ENCODE measurements at places on chromosomes 3 and 15.
A peak's percentile ranks its signal among the peaks of the same experiment; 100 is the strongest.

DNA sequence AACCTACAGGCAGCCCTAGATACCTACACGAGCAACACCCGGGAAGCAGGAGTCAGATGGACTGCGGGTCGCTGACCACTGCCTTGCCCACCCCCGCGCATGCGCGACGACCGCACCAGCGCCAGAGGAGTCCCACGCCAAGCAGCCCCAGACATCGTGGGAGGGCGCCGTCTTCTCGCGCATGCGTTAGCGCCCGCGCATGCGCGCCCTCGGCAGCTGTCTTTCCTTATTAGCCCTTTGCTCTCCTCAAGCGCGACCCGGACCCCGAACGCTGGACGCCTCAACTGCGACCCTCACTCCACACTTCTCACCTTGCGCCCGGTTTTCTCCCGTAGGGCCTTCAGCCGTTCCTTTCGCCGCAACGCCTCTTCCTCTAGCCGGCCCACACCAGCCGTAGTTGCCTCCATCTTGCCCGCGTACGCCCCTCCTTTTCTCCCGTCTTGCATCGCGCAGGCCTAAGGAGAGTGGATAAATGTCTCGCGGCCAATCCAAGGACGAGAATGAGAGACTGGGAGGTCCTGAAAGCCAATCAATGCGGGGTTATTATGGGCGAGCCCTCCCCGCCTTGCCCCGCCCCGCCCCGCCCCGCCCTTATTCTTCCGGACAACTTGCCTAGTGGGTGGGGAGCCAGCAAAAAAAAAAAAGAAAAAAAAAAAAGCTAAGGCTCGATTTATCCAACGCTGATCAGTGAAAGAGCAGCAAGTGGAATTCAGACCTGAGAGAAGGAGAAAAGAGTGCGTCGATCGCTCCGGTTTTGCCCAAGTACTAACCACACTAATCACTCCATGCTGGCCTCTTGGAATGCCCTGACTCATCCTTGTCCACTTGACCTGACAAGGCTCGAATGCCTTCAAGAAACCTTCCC lies at the start of gene CCDC12:
Gene CCDC12, minus strand, starts transcription at position 420 of the 865 bp plus-strand sequence. Its CDS starts 13 bp downstream, at position 407.
- peak; percentile 99 for DNase-seq

- no peak for DNase-seq
Measured at GRCh38 chr3:183278479-183279088, 25.5 kb downstream of the B3GNT5 start.

DNA sequence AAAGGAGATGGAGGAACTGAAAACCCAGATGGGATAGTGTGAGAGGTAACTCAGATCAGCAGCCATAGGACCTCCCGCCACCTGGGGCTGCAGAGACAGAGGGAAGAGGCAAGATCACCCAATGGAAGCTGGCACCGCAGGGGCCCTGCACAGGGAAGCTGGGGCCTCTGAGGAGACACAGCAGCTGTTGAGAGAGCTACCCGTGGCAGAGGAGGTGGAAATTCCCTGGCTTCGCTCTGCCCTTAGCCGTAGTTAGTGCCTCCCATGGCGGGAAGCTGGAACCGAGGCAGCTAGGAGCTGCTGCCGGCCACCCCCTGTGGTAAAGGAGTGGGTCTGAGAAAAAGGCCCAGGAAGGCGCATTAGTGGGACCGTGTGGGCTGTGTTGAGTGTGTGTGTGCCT lies 18.0 kb upstream of the PLXNA1 start:
- no peak for DNase-seq

DNA sequence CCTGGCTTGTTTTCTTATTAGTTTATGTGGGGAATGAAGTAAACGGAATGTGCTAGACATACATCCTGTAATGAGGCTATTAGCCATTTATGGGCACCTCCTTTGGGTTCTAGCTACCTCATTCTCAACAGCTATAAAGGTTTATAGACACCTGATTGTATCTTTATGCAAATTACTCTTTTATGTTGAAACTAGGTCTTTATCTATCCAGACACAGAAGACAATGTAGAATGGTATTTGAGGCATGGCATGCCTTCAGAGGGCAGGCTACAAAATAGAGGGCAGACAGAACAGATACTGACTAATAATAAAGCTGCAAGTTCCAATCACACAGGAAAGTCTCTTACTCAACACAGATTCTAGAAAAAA lies 27.1 kb downstream of the TBC1D2B start:
- no peak for DNase-seq

DNA sequence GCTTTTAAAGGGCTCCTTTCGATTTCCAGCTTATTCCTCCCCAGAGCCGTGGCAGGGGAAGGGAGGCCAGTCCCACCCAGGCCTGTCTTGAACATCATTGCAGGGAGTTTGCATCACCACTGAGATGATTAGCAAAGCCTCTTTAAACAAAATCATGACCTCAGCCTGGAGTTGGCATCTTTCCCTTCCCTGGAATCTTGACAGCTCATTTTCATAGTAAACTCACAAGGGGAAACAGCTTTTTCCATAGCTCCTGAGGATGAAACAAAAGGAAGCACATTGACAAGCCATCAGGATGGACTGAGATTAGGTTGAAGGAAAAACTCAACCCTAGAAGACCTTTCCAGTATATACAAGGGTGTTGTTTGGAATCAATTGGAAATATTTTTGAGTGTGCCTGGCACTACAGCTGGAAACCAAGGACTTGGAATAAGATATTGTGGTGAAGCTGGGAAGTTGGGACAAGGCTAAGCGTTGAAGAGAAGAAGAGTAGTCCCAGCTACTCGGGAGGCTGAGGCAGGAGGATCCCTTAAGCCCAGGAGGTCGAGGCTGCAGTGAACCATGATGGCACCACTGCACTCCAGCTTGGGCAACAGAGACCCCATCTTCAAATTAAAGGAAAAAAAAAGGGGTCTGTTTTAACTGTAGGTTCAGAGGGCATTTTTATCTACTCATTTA lies 3.1 kb upstream of the LARP6 start:
- peak; percentile 94 for DNase-seq

- DNase-seq = no peak
Measured at GRCh38 chr15:33813891-33814290, 154.4 kb upstream of the CHRM5 start.

- no peak for DNase-seq
Measured at GRCh38 chr3:53525765-53526703, 31.6 kb downstream of the CACNA1D start.

DNA sequence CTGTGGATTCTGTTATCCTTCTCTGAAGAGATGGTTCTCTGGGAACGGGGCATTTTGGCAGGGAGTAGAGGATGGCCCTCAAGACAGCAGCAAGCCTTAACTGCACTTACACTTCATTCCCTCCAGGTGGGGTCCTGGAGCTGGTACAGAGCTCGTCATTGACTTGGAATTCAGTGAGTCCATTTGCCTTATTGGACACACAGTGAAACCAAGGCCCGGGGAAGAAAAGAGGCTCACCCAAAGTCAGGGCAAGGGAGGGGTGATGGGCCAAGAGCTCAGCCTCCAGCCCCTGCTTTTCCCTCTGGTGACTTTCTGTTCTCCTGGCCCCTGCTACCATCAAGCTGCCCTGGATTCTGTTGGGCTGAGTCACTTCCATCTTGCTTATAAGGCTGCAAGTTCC lies 125.6 kb downstream of the ETFA start:
- no peak for DNase-seq

GRCh38 chr3:26015752-26016151 lies 225.9 kb downstream of the OXSM start:
- DNase-seq = no peak

- DNase-seq = no peak
Measured at GRCh38 chr15:76585576-76585897, 249.0 kb downstream of the ISL2 start.

GRCh38 chr3:140252812-140253656 lies 318.0 kb downstream of the CLSTN2 start:
- no peak for DNase-seq

GRCh38 chr3:94336046-94336753 lies 273.3 kb downstream of the NSUN3 start:
- DNase-seq = peak; percentile 56

GRCh38 chr3:81094986-81095385 lies 666.5 kb downstream of the GBE1 start:
- DNase-seq = no peak

DNA sequence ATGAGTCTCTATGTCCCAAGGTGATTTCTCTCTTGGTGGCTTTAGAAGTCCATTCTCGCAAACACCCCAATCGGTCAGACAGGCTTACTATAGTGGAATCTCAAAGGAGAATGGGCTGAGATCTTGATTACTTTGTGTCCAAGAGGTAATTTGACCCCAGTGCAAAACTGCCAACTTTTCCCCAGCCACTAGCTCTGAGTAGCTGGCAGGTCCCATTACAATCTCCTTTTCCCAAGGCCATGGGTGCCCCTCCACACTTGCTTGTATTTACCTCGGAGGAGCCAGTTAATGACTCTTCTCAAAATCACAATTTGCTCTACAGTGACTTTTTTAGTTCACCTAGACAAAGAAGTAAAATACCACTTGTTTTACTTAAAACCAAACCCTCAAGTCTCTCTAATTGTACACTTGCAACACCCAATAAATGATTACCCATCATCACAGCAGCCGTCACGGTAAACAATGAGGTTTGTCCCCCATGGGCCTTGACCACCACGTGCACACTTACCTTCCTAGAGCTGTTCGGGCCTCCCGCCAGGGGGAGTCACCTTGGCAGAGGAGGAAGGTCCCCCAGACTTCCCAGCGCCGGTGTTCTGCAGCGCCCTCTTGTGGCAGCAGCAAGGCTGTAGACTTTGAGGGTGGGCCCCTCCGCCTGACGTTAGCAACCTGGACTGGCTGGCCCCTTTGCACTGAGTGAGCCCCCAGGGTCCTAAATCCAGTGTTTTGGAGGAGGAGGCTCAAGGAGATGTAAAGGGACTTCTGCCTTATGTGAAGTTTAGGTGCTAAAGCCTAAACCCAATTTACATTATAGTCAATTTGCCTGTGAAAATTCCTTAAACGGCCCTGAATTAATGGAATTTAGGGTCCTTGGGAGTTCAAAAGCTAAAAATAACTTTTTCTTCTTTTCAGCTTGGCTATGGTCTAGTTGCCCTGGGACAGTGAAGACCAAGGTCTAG lies 18.7 kb upstream of the HDAC11 start:
- no peak for DNase-seq

DNA sequence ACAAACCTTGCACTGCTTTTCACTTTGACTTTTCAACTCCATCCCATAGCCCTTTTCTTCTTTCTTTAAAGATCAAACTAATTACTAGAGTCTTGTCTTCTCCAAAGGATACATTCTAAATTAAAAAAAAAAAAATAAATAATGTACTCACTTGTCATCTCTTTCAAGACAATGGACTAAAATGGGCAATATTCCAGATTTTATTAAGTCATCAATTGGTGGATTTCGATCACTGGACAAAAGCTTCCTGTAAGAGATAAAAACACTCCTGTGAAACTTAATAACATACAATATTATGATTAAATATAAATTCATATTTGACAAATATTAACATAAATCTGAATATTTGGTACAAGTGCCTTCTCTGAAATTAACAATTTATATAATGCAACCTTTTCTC lies 34.1 kb downstream of the KPNA4 start:
- no peak for DNase-seq

DNA sequence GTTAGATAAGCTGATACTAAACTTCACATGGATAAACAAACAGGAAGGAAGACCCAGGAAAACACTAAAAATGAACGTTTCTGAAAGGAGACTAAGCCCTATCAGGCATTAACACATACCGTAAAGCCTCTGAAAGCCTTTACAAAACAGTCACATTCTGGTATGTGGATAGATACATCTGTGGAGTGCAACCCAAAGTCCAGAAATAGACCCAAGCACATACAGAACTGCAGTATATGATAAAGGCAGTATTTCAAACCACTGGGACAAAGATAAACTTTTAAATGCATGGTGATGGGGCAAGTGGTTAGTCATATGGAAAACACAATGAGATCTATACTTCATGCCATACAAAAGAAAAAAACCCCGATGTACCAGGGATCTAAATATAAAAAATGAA lies 26.0 kb downstream of the DCBLD2 start:
- no peak for DNase-seq

DNA sequence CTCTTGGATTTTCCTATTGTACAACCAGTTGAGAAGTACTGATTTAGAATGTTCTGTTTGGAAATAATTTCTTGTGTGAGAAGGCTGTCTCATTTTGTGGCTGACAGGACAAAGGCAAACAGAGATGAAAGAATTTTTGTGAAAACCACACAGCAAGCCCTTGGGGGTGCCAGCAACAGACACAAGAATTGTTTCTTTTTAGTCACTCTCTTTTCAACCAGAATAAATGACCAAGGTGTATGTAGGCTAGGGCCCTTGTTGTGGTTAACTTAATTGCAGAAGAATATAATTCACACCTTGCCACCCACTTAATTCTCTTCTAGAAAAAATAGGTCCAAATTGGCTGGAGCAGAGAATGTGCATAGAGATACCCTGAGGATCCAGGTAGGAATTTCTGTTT lies 329.4 kb upstream of the TBC1D5 start:
- DNase-seq = peak; percentile 23

DNA sequence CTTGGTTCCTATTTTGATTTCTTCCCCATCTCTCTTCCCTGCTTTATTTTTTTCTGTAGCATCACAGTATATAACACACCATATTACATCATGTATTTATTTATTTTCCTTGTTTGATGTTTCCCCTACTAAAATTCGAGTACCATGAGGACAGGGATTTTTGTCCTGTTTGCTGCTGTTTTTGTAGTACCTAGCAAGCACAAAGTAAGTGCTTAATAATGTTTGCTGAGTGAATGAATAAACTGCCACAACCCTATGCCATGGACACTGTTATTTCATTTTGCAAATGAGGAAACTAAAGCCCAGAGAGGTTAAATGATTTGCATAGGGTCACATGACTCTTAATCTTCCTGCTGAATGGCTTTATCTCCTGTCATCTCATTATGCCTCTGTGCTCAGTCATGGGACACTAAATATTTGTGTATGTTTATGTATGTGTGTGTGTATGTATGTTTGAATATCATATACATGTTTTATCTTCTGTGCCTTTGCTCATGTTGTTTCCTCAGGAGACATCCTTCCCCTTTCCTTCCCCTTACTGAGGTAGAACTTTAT lies 26.1 kb upstream of the MGA start:
- no peak for DNase-seq

GRCh38 chr3:138948371-138949001 lies 1.5 kb downstream of the FOXL2NB start:
- DNase-seq = no peak

DNA sequence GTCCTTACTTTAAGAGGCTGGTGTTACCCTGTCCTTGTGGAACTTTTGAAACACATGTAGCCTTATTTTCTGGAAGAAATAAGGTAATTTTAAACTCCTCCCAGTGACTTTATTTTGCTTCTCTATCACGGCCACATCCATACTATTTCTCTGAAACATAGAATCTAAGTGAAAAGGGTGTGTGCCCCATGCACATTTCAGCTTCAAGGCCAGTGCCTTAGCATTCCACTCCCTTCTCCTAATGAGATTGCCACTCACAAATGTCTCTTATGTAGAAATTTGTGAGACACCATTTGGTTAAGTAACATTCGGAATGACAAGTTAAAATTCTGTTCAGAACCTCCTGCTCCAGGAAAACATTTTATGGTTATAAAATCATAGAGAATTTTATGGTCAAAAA lies 562.7 kb downstream of the TUSC7 start:
- DNase-seq = no peak

GRCh38 chr3:10164546-10165393 lies at the start of gene IRAK2:
IRAK2 (plus strand) TSS chr3:10164919; CDS start chr3:10164955, 36 bp downstream.
- DNase-seq = no peak
